Fibroblast of the aortic adventitia (primary cell): ENCODE measurements at places on chromosomes 2 and 18.

- no peak for DNase-seq
These were observed 781.9 kb upstream of the ID2 start for GRCh38 chr2:7899923-7900322.

- no peak for DNase-seq
These were observed 45.0 kb downstream of the SDC1 start for GRCh38 chr2:20179755-20180594.

GRCh38 chr2:230205034-230205433 lies 14.8 kb downstream of the SP110 start:
- DNase-seq, result no peak

- no peak for DNase-seq
These were observed 44.5 kb upstream of the C2orf74 start for GRCh38 chr2:61117534-61117933.

- DNase-seq, result no peak
These were observed 38.4 kb upstream of the MBP start for GRCh38 chr18:77170890-77171410.

DNA sequence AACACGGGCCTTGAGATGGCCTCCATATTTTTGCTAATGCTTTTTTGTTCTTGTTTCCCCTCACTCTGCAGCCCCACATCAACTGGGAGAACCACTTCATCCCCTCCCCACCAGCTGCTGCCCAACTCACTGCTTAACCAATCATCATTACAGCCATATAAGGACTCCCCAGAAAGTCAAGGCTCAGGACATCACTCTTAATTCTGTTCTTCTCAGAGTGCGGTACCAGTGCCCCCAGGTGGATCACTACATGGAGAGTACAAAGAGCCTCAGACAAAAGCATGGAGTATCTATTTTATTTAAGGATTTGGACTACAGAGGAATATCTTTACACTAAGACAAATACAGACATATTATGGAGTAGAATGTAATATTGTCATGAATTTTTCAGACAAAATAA lies 340.6 kb downstream of the PAX3 start:
- DNase-seq, result peak; percentile 4

- no peak for DNase-seq
These were observed 26.9 kb downstream of the EFEMP1 start for GRCh38 chr2:55896633-55897032.

DNA sequence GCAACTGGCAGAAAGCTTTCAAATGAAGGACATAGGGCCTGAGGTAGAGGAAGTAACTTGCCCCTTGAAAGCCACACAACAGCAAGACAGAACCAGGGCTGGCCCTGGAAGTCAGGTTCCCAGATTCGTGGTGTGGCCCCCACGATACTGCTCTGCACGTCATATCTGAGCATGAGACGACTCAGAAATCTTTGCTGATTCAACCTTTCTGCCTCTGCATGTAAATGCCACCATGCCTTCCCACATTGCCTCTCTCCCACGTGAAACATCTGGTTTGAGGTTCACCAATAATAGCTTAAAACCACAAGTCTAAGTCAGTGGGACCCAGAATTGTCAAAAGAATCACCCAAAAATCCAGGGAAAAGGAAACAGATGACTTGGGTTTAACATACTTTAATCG lies 214.0 kb upstream of the TRIB2 start:
- no peak for DNase-seq

DNA sequence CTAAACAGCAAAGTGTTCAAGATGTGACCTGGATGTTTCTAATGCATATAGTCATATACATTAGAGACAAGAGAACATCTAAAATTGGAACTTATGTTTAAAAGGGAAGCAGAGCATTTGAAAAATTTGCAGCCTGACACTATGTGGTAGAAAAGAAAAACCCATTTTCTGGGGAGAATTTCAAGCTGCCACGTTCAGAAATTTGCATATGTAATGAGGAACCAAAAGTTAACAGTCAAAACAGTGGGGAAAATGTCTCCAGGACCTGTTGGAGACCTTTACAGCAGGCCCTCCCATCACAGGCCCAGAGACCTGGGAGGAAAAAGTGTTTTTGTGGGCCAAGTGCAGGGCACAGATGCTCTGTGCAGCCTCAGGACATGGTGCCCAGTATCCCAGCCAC lies 8.2 kb upstream of the TMEM18 start:
- DNase-seq, result no peak

- no peak for DNase-seq
These were observed 58.3 kb upstream of the UPP2 start for GRCh38 chr2:158043181-158043948.

DNA sequence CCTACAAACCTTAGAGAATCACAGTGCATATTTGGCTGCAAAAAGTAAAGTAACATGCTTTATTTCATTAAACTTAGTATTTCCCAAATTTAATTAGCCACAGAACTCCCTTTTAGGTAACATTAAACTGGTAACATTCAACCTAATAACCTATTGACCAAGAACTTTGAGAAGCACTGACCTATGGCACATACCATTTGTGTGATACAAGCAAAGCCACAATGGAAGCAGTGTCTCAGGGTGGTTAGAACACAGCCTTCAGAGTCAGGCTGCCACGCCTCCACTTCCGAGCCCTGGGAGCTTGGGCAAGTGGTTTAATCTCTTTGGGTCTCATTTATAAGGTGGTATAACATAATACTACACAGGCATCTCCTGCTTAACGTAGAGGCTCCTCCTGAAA lies 301.4 kb downstream of the PDE11A start:
- DNase-seq, result no peak

DNA sequence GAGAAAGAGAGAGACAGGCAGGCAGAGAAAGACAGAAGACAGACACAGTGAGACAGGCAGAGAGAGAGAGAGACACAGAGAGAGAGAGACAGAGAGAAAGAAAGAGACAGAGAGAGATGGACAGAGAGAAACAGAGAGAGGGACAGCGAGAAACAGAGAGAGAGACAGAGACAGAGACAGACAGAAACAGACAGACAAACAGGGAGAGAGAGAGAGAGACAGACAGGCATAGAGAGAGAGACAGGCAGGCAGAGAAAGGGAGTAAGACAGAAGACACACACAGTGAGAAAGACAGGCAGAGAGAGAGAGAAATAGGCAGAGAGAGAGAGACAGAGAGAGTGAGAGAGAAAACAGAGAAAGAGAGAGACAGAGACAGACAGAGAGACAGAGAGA lies 105.3 kb upstream of the ANKRD30BL start:
- DNase-seq, result peak; percentile 17

DNA sequence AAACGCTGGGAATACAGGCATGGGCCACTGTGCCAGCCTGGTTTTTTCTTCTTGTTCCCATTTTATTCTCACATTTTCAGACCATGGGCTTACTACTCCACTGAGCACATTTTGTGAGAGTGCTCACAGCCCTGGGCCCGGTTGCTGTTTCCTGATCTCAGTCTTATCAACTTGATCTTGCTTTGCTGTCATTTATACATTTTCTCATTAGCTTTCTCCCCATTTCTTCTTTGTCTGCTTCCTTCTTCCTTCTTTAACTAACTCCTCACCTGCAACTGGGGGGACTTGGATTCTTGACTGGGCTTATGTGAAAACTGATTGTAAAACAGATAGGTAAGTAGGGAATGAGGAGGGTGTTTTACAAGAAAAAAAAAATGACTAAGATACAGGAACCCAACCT lies 117.3 kb downstream of the PLB1 start:
- DNase-seq, result no peak

- peak; percentile 70 for DNase-seq
These were observed 1.4 kb downstream of the SPATS2L start for GRCh38 chr2:200307724-200308545.

GRCh38 chr2:172860336-172860707 lies 124.7 kb downstream of the RAPGEF4 start:
- DNase-seq, result no peak

- DNase-seq, result peak; percentile 83
These were observed 91.0 kb upstream of the CCBE1 start for GRCh38 chr18:59787998-59788790.

DNA sequence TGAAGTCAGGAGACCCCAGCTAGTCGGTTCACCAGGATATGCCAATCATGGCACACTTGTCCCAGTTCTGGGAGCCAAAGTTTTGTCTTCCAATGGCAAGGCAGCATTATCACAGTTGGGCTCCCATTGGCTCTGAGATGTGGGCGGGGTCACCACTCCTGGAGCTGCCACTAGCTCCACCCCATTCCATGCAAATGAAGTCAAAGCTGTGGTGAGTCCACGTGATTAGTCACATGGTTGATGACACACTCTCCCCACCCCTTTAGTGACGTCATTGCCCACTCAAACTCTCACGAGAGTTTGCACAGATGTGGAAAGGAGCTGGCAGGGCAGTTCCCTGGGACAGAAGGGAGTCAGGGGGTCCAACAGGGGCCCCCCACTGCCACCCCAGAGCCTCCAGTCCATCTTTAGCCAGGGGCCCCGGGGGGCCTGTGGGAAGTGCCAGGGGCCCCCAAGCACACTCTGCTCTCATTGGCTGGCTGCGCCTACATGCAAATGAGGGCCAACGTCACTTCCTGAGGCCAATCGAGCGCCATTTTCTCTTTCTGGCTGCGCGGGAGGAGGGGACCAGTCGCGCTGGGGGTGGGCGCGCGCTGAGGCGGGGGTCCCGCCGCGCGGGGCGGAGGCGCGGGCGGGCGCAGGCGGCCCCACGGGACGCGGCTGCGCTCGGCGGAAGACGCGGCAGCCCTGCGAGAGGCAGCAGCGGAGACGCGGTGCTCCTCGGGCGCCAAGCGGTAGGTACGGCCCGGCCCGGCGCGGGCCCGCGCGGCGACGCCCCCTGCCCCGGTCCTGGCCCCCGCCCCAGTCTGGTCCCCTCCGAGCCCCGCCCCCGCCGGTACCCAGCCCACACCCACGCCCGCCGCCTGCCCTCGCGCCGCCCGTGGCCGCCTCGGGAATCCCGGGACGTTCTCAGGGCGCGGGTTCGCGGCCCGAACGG lies at the start of gene ADNP2:
TSS of gene ADNP2 (plus strand) at position 524 of the 937 bp plus-strand sequence. CDS start 8,281 bp downstream, outside the sequence.
- peak; percentile 94 for DNase-seq

DNA sequence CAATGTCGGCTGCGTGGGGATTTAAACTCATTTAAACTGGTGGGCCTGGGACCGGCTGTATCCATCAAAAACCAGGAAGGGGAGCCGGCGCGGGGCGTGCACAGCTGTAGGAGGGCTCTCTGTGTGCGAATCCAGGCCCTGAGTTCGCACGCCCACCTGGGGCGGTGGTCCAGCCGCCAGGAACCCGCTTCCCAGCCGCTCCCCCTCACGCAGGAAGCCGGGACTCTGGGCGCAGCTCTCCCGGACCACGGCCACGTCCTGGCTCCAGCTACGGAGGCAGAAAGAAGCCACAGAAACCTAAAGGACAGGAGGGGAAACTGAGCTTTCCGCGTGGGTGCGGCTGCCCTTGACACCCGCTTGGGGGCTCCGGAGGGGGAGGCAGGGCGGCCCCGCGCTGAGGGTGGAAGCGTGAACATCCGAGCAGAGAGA lies 80.6 kb downstream of the GFPT1 start:
- no peak for DNase-seq

DNA sequence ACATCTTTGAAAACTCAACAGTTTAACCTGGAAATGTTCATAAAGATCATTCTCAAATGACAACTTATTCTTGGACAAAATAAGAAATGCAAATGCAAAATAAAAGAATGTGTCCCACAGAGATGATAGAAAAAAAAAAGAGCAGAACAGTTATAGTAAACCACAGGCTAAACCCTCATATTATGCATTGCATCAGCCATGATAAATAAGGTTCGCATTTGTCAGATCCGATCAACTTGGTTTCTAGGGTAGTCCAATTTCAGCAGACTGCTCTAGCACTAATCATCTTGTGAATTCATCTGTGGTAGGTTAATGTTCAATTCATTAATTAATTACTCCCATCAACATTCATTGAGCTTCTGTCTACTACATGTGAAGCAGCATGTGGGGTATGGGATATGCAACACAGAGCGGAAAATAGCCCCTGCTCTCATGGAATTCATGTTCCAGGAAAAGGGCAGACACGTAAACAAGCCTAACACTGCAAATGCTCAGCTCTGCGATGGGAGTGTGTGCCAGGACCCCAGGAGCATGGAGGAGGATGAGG lies 316.2 kb upstream of the REV1 start:
- no peak for DNase-seq

- DNase-seq, result no peak
These were observed 12.5 kb upstream of the DAPL1 start for GRCh38 chr2:158782616-158783015.

DNA sequence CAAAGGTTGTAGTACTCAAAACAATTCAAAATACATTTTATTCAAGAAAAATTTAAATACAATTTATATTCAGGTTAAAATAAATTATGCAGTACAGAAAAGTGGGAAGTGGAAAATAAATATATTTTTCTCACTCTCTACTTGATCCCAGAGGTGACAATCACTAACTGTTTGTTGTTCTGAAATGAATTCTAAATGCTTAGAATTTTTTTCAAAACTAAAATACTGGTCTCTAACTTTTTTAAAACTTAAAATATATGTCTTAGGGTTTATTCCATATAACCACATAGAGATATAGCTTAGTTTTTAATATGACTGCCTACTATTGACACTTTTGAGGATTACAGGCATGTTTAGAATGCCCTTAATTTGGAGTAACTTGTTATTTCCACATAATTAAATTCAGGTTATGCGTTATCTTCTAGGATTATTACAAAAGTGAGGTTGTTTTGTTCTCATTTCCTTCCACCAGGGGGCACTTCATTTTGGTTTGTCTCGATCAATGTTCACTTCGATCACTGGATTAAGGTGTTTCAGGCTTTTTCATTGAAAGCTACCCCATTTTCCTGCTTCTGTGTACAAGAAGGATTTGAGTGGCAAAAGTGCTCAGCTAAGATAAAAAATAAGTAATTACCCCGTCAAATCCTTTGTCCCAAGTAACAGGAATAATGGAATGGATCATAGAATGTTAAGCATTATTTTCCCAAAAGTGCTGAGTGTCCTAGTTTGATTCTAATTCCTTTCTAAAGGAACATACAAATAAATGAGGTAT lies 27.1 kb upstream of the TFPI start:
- DNase-seq, result peak; percentile 73

GRCh38 chr18:42828881-42829280 lies 286.6 kb downstream of the RIT2 start:
- DNase-seq, result no peak

- no peak for DNase-seq
These were observed 2.0 kb downstream of the DHX57 start for GRCh38 chr2:38873763-38874162.

GRCh38 chr18:22180722-22181121 lies 11.3 kb downstream of the GATA6 start:
- peak; percentile 40 for DNase-seq

DNA sequence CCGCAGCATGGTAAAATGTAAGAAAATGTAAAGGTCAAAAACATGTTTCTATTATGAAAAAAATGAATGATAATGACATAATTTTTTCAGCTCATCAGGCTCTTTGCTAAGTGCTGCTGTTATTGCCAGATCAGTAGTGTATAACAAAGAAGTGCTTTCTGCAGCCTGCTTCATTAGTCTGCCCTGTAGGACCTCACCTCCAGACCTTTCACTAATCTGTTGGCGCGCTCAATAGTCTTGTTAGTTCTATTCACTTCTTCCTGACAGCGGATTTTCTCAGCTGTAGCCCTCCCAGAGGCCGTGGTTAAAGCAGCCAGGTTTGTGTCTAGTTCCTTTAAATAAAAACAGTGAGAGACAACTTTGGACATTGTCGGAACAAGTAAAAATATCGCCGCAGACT lies 97.7 kb downstream of the CDCA7 start:
- no peak for DNase-seq

- peak; percentile 26 for DNase-seq
These were observed 115.1 kb downstream of the CAPN13 start for GRCh38 chr2:30691948-30692828.
